ENCODE measurements at places on chromosomes 1 and 21.

DNA sequence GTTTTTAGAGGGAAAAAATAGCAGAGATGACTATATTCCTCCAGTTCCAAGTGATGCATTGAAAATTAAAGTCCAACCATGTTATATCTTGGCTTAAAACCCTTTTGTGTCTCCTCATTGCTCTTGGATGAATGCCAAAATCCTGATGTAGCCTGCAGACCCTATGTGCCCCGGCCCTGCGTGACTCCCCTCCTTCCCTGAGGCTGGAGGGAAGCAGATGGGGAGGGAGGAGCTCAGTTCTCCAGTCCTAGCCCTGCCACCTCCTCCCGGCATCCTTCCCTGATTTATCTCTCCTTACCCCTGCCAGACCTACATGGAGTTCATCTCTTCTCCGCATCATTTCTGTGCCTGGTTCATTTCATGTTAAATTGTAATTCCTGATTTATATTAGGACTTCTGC, 397.4 kb downstream of the PTPRU start:
- no peak for DNase-seq

DNA sequence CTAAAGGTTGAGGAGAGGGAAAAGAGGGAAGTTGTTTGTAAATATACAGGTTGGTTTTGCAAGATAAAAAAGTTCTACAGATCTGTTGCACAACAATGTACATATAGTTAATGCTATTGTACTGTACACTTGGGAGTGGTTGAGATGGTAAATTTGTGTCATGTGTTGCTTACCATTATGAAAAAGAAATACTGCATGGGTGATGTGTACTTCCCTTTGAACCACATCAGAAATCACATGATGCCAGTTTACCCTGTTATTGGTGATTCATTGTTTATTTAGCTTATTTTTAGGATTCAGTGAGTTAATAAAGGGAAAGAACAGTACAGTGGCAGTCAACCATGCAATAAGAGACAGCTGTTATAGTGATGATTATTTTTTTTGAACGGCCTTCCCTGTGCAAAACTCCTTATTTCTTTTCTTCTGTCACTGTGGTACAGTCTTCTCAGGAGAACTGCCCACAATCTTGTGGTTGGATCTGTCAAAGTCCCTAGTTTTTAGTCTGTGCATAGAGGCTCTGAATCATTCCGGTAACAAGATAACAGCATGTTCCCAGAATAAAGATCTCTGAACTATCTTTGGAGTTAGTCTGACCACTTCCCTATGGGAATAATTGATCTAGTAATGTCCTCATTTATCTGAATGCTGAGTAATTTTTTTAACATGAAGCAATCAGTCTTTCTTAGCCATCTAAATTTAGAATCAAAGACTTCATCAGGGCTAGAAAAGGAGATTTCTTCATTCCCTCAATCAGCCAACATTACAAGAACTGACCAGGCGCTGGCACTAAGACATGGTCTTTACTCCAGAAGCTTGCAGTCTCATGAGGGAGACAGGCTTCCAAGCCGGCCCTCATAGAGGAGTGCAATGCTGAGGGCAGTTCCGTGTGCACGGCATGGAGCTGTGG, 84.2 kb downstream of the SH3GLB1 start:
- DNase-seq: no peak

GRCh38 chr1:62841587-62842169, 57.7 kb downstream of the ATG4C start:
- DNase-seq: no peak

GRCh38 chr1:156629823-156630449, 10.7 kb downstream of the HAPLN2 start:
- no peak for DNase-seq

DNA sequence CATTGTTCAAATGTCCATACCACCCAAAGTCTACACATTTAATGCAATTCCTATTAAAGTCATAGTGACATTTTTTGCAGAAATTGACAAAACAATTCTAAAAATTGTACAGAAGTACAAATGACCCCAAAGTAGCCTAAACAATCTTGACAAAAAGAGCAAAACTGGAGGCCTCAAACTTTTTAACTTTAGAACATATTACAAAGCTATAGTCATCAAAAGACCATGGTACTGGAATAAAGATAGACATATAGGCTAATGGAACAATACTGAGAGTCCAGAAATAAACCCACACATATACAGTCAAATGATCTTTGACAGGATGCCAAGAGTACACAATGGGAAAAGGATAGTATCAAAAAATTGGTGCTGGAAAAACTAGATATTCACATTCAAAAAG, 213.2 kb upstream of the SAMSN1 start:
- DNase-seq: no peak
